DMS79 (cell line): ENCODE measurements at places on chromosomes 2 and 18.
A peak's percentile ranks its signal among the peaks of the same experiment; 100 is the strongest.

DNA sequence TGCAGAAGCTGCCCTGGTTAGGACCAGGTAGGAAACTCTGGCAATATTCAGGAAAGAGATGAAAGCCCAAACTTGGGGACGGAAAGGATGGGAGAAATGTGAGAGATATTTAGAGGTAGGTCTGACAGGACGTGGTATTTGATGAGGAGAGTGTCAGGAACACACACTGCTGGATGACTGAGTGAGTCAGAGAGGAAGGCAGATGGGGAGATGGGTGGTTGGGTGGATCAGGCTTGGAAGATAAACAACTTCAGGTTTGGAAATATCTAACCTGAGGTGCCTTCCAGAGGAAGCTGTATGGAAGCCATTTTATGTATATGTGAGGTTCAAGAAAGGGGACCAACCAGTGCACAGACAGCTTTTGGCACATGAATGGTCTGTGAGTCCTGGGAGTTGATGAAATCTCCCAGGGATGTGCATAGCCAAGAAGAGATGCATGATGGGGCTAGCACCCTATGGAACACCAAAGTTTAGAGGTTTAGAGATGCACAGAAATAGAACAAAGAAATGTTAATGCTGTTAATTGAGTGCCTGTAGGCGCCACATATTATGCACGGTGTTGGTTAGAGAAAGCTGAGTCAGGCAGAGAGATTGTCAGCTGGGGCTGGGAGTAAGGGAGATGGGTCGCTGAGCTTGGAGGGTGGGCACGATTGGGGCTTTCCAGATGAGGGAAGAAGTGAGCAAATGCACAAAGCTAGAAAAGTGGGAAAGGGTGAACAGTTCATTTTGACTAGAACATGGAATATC is 101.0 kb downstream of the VIT start:
- DNase-seq, result no peak

DNA sequence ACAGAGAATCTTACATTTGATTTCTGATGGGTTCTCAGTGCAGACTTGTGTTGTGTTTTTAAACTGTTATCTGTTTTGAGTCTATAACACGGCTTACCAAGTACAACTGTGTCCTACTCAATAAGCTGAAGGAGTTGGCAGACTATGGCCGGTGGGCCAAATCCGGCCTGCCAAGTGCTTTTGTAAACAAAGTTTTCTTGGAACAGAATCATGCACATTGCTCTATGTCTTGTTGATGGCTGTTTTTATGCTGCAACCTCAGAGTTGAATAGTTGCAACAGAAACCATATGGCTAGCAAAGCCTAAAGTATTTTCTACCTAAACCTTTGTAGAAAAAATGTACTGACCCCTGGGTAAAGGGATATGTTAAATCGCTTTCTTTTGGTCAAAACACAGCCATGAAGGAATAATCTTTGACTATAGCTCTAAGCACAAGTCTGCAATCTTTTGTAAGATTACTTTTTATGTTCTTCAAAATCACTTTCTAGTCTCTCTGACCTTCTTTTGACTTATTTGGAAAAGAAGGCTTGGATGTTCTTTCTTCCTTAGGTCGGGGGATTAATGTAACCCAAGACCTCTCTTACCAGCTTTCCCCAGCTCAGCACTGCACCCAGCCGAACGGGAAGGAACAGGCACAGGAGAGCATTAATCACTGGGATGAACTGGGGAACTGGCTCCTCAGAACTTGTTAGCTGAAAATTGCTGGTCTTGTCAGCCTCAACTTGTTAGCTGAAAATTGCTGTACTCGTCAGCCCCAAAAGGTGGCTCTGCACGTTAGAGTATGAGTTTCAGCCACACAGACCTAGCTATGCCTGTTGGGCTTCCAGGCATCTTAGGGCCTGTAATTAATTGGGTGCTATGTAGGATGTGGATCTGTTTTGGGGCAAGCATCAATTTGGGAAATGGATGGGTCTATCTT is 75.4 kb downstream of the CD8B2 start:
- DNase-seq, result no peak

DNA sequence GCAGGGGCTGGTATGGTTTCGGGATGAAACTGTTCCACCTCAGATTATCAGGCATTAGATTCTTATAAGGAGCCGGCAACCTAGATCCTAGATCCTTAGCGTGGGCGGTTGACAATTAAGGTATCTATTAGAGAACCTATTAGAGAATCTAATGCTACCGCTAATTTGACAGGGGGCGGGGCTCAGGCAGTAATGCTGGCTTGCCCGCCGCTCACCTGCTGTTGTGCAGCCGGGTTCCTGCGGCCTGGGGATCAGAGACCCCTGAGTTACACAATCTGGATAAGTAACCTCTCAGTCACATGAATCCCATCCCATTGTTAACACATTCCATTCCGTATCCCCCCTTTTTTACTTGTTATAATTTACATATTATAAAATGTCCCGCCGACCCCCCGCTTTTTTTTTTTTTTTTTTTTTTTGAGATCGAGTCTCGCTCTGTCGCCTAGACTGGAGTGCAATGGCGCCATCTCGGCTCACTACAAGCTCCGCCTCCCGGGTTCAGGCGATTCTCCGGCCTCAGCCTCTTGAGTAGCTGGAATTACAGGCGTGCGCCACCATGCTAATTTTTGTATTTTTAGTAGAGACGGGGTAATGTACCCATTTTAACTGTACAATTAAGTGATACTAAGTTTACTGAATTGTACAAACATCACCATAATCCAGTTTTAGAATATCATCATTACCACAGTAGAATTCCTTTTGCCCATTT is 42.0 kb upstream of the GPD2 start:
- no peak for DNase-seq

- no peak for DNase-seq
These were observed 196.9 kb downstream of the INO80D start for GRCh38 chr2:205889114-205889513.

DNA sequence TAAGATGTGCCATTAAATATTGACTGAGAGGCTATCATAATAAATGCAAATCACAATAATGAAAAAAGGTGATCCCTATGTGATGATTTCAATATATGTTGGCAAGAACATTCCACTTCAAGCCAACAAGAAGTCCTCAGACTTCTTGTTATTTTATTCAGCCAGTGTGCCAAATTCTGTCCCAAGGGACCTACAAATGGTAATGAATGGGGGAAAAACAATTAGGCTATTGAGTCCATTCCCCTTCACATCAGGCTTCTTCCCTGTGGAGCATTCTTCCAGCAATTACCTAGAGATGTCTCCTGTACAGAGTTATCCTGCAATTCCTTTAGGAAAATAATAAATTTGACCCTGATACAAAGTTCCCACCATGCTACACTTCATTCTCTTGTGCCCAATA is 144.4 kb downstream of the PIEZO2 start:
- DNase-seq, result peak; percentile 56

GRCh38 chr2:43370705-43371104 is 144.3 kb upstream of the ZFP36L2 start:
- DNase-seq, result no peak

DNA sequence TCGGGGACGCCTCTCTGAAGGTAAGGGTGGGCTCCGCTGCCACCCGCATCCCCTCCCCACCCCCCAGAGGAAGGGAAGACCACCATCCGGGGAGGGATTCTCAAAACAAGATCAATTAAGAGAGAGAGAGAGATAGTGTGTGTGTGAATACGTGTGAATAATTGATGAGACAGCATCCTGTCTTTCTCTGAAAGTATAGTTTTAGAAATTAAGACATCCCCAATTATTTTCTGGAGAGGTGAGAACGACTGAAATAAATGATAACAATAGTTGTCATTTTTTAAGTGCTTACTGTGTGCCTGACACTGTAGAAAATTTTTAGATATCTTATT is 751 bp downstream of the IL18R1 start:
- no peak for DNase-seq

DNA sequence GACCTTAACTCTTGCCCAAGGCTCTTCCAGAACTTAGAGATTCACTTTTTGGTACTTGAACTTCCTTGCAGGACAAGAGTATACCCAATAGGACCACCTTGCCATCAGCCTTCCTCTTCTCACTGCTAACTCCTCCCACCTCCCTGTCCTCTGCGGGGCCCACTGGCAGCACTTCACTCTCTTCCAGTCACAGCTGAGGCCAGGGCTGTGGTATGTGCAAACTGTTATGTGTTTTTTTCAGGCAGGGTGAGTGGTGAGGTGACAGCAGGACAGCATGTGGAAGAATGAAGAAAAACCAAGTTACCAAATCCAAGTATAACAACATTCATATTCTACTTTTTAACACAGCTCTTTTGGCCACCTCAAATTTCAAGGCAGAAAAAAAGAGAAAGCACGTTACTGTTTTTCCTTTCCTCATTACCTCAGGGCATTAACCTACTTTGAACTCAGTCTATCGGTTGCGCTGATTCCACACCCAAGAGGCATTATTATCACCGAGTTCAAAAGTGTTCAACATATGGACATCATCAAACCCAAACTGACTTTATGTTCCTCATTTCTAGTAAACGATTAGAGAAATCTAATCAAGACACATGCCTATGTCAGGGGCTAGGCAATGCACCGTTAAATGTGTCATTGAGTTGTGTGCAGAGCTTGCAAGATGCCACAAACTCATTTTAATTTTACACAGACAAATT is 605.2 kb upstream of the SYT4 start:
- no peak for DNase-seq

DNA sequence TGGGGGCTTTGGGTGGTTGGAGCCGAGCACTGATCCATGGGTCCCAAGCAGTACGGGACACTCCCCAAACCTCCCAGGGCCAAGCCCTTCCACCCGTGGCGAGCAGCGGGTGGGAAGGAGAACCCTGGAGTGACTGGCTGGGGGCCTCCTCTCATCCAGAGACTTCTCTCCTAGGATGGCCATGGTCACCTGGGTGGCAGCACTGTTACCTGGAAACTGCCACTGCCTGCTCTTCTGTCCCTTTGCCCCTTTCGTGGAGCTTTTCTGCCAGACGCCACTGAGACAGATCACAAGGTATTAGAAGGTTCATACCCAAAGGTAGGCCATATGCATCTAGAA is 26.9 kb downstream of the CENPO start:
- no peak for DNase-seq

DNA sequence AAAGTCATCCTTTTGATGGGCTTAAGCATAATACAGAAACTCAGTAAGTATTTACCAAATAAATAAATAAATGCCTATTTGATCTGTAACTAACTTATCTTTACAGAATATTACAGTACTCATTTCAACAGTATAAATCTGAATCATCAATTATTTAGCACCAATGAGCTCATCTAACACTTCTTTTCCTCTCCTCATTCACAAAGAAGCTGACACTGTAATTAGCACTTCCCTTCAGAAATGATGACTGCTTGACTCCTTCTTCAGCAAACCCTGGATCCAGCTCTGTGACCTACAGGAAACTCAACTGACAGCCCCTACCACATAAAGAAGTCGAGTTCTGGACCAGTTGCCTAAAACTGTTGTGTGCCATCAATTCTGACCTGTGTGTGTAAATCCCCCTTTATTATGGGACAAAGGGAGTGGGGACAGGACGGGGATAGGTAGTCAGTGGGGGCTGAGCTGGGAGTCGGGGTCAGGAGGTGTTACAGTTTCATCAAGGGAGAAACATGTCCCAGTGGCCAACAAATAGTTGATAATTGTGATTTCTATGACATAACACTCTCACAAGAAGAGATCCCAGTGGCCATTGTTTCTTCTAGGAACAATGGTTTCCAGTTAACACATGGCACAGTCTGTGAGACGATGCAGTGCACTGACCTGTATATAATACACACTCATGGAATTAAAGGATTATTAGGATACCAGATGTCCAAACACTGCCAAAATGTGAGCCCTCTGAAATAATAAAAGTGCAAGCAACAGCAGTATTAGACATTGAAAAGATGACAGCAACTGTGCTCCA is 68.7 kb downstream of the STK39 start:
- no peak for DNase-seq

GRCh38 chr2:18647731-18648130 is 58.4 kb upstream of the NT5C1B start:
- no peak for DNase-seq

DNA sequence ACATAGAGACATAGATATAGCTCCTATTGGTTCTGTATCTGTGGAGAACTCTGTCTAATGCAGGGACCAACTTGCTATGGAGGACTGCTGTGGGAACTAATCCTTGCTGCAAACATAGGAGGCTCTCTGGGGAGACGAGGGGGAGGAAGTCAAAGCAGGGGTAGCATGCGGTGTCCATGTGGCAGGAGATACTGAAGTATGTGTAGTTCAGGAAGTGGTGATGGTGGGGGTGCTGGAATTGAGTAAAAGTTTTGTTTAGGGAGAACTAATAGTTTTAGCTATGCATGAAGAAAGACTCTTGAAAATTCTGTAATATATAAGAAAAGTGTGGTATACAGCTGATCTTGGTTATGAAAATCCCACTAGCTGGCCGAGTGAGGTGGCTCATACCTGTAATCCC is 62.0 kb downstream of the ANKRD44 start:
- no peak for DNase-seq

DNA sequence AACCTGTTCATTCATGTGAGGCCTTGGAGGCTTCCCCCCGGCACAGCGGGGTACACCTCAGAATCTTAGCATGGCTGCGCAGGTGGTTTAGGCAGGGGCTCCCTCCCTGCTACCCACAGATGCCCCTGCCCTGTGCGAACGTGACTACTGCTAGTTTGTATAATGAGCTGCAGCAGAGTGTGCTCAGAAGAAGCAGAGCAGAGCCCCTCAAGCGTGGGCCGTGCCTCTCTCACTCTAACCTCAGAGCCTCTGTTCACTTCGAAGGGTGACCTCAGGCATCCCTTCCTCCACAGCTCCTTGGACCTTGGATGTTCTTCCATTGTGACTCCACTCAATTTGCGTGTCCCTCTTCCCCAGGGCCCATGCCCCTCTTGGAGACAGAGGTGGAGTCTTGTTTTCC is 161.6 kb downstream of the CTIF start:
- DNase-seq, result no peak

- DNase-seq, result no peak
These were observed 5.1 kb upstream of the TWSG1 start for GRCh38 chr18:9329471-9329870.

GRCh38 chr2:96565111-96565510 is 28.6 kb downstream of the ARID5A start:
- DNase-seq, result no peak

- DNase-seq, result no peak
These were observed 48.5 kb upstream of the ATP6V1B1 start for GRCh38 chr2:70887208-70887549.

DNA sequence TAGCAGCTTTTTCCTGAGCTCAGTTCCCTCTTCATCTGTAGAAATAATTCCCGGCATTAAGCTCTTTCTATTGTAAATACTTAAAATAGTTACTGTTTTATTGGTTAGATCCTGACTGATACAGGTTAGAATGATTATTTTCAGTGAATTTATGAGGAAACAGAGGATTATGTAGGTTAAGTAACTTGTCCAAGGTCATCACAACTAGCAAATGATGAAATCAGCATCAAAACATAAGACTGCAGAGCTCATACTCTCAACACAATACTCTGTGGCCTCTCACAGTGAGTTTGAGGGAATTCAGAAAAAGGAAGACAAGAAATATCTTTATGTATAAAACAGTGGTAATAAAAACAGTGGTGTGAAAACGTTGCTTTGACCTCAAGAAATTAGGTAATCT is 113.2 kb upstream of the DLX2 start:
- no peak for DNase-seq

- DNase-seq, result no peak
These were observed 126.8 kb upstream of the SERPINE2 start for GRCh38 chr2:224165901-224166319.
